ENCODE measurements at places on chromosomes 13 and 19.
A peak's percentile ranks its signal among the peaks of the same experiment; 100 is the strongest.

- DNase-seq = no peak
These were observed 30.2 kb upstream of the SACS start for GRCh38 chr13:23463661-23464060.

- DNase-seq = no peak
These were observed 10.9 kb downstream of the KCTD12 start for GRCh38 chr13:76875271-76875815.

- no peak for DNase-seq
These were observed 21.7 kb downstream of the ZIC5 start for GRCh38 chr13:99949679-99950413.

DNA sequence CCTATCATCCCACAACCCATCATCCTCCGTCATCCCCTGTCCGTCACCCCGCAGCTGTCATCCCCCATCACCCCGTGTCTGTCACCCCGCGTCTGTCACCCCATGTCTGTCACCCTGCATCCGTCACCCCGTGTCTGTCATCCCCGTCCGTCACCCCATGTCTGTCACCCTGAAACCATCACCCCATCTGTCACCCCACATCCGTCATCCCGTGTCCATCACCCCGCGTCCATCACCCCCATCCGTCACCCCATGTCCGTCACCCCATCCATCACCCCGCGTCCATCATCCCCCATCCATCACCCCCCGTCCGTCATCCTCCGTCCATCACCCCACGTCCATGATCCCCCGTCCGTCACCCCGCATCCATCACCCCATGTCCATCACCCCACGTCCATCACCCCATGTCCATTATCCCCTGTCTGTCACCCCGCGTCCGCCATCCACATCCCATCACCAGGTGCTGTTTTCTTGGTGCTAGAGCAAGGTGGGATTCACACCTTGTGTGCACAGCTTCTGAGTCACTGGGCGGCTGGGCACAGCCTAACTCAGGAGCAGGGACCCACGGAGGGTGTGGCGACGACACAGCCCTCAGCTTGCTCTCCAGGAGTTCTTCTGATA, 24.2 kb downstream of the RASA3 start:
- no peak for DNase-seq

DNA sequence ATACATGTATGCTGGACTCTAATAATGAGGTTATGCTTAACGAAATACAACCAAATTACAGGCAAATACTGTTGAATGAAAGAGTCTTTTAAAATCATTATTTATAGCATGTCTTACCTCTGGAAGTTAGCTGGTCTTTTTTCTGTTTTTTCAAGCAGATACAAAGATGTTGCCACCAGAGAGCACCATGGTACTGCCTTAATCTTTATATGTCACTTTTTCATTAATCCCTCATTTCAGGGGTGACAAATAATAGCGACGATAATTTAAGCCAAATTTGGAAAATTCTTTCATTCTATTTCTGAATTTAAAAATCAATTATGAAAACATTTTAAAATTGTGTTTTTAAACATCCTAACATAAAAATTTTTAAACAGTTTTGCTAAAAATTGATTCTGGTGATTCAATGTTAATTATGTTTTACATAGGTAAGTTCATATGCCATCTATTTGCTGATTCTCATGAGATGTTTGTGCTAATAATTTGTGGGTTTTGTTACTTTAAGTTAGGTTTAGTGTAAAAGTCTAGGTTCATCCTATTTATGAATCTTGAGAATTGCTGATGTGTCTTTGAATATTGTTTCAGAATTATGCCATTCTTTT, 379.3 kb upstream of the SGCG start:
- DNase-seq = peak; percentile 83

DNA sequence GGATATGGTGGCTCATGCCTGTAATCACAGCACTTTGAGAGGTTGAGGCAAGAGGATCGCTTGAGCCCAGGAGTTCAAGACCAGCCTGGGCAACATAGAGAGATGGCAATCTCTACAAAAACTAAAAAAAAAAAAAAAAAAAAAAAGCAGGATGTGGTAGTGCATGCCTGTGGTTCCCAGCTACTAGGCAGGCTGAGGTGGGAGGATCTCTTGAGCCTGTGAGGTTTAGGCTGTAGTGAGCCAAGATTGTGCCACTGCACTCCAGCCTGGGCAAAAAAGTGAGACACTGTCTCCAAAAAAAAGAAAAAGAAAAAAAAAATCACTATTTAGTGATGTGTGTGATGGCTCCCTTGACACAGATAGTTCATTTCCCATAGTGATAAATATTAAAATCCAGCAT, 365.0 kb upstream of the NBEA start:
- no peak for DNase-seq

DNA sequence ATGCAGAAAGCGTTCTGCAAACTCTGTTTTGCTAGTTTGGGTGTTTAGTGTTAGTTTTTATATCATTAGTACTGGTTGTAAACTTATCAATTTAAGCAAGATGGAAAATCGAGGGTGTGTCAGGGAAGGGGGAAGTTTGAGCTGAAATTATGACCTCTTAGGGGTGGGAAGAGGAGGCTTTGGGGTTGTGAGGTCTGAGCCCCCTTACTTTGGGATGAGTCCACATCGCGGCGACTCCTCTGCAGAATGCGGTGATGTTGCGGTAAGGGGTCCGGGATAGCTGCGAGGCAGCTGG, 743 bp upstream of the NDUFS7 start:
- no peak for DNase-seq

GRCh38 chr13:25330541-25330940, 29.1 kb downstream of the NUP58 start:
- DNase-seq = no peak

DNA sequence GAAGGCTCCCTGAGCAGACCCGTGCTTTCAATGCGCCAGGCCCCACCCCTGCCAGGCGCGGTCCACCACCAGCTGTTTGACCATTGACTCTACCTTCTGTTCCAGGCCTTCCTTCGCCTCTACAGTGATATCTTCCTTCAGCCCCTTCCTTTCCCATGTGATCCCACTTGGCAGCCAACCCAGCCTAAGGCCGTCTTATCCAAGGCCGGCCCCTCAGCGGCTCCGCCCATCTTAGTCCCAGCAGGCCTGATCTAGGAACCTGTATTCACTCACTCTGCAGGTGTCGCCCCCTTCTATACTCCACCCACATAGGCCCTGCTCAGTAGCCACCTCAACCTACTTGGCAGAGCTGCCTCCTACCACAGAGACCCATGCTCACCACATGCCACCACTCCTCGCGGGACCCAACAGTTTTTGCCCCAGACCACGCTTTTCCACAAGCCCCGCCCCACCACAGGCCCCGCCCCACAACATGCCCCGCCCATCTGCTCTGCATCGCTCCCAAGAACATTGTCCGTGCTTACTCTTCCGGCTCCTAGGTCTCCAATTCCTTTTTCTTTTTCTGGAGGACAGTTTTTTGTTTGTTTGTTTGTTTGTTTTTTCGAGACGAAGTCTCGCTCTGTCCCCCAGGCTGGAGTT, 2.9 kb downstream of the RASIP1 start:
- no peak for DNase-seq

DNA sequence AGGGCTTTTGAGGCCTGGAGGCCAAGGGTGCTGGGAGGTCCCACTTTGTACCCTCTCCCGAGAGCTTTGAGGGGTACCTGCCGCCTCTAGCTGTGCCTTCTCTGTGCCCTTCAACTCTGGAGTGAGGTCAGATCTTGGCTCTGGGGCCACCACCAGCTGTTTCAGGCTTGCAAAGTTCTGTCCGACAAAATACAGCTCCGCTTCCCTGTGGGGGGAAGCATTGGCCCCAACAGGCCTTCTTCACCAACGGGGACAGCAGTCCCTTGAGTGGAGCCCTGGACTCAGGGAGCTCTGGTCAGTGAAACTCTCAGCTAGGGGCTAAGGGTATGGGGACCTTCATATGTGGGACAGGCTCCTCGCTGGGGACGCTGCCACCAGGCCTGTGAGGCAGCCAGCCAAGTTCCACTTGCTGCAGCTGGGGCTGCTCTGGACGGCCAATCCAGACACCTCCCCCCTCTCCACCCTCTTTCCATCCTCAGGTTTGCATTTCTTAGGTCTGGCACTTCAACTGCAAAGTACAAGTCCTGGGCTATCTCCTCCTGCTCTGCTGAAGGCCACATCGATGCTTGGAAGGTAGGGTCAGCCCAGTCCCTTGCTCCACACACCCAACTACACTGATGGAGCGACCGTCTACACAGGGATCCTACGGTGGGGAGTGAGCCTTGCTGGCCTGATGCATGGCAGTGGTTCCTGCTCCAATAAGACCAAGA, 46.8 kb downstream of the C13orf46 start:
- DNase-seq = no peak

DNA sequence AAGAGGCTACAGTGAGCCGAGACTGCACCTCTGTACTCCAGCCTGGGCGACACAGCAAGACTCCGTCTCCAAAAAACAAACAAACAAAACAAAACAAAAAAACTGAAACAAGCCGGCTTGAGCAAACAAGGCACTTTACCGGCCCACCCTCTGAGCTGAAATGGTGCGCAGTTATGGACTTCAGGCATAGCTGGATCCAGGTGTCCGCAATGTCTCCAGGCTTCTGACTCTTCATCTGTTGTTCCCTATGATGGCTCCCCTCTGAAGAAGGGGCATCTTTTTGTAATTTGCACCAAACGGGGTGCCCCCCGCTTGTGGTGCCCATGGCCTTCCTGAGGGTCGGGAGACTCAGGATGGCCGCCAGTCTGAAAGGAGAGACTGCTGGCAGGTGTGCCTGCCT, 6.2 kb downstream of the C2CD4C start:
- no peak for DNase-seq

DNA sequence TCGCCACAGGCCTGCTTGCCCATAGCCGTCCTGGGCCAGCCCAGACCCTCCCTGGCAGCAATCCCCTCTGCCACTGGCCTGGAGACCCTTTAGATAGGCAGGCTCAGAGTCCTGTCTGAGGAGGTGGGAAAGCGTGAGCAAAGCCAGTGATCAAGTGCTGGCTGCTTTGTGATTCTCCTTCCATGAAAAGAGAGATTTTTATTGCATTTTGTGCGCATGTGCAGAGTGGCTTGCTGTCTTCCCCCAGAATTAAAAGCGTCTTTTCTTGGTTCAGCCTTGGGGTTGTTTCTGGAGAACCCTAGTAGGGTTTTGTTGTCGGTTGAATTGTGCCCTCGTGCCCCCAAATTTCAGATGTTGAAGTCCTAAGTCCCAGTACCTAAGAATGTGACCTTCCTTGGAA, 44.9 kb upstream of the DCT start:
- DNase-seq = no peak

- DNase-seq = no peak
These were observed 28.0 kb upstream of the RB1 start for GRCh38 chr13:48275507-48275906.

- no peak for DNase-seq
These were observed 147.5 kb upstream of the SOX21 start for GRCh38 chr13:94859811-94860210.

- DNase-seq = no peak
These were observed 687 bp downstream of the PLEKHA4 start for GRCh38 chr19:48867746-48868113.

- peak; percentile 42 for DNase-seq
These were observed 2.6 kb upstream of the SPACA6 start for GRCh38 chr19:51690454-51691073.

DNA sequence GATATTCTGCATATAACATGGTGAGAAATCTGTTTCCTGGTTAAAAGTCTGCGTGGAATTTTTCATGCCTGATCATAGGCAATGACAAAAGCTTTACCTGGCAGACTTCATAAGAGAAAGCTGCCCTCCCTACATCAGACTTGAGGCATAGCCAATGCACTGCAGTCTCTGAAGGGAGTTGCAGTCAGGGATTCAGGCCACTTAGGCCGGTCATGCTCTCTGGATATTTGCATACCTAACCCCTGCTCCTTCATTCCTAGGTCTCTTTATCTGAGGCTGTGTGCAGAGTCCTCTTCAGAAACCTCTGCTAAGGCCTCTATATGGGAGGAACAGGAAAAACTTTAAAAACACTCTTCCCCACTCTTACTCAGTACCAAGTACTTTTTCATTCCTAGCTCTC, 287.4 kb downstream of the PCDH17 start:
- no peak for DNase-seq

All from NCI-H526 treated with DMSO at 0.1 percent for 48 hours (cell line).